AG08395 (cell line): ENCODE measurements at places on chromosomes 12 and 14.

DNA sequence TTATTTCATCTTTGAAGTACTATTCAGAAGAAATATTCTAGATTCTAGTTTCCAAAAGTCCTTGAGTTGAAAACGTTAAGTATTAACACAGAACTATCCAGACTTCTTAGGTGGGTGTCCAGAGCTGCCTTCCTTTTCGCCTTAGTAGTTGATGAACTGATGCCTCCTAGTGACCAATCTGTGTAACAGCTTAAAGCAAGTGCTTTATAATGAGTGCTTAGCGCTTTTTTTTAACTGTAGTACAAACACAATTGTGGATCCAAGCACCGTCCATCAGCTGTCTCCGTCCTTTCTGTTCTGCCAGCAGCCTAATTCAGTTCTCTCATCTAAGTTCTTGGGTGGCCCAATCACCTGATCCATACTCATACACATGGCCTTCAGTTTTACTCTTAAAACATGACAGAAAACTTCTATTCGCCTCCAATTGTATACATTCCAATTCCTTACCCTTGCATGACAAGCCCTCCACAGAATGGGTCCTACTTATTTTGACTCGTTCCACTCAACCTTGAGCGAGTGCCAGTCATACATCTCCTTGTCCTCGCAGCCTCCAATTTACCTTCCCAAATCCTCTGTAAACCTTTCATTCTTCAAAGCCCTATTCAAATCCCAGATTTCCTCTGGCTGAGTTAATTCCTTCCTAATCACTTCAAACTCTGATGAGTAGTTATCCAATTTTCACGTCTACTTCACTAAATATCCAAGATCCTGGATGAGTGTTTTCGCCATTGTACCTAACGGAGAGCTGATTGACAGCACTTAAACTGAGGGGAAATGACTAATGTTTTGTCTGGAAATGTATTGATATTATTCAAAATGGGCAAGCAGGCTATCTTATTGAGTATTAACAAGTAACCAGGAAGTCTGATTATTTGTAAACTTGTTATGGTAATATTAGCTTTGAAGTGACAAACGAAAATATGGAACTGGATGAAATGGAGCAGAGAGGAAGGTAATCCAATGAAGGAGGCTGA lies 5.8 kb upstream of the PHLDA1 start:
- DNase-seq, result peak; percentile 65

DNA sequence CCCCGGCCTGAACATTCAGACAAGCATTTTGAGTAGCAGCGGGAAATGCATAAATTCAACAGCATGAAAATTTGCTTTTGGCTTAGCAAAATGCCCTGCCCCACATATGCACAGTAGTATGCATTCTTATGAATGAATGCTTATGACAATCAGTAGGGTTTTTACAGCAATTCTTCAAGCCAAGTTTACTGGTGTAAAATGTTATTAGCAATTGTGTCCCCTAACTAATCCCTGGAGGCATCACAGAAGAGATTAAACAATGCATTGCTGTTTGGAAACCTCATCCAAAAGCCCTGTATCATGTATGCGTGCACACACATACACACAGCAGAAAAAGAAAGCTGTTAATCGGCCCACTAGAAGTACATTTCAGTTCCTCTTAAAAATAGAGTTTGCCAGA lies 406.5 kb downstream of the LRIG3 start:
- no peak for DNase-seq

DNA sequence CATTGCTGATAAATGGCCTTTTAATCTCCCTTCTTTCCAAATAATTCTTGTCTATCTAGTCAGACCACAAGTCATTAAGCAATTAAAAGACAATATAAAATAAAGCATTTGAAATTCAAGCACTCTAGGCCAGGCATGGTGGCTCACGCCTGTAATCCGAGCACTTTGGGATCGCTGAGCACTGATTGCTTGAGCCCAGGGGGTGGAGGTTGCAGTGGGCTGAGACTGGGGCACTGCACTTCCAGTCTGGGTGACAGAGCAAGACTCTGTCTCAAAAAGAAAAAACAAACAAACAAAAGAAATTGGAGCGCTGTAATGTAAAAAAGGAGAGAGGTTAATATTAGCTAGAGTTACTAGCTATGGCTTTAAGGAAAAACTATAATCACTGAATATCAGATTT lies 30.5 kb upstream of the CSRP2 start:
- DNase-seq, result no peak

- DNase-seq, result peak; percentile 16
Observed at GRCh38 chr12:124233846-124234640, 60.9 kb upstream of the RFLNA start.

DNA sequence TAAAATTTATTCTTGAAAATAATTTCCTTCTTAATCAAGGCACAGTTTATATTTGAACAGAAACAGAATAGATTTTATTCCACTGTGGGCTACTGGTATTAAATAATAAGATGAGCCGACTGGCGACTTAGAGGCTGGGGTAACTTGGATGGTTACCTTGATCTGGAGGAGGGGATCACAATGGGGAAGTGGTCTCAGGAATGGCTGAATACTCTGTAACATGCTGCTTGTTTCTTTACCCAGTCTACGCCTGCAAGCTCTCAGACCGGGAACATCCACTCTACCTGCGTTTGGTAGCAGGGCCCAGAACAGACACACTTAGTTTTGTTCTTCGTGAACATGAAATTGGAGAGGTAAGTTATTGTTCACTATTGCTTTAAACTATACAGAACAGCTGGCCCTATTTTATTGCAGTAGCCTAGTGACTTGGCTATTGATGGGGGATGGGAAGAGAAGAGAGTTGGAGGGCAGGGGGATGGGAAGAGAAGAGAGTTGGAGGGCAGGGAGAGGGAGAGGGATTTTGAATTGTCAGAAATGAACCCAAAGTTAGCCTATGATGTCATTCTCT lies 67.9 kb downstream of the GNS start:
- DNase-seq, result no peak

GRCh38 chr12:53766881-53767280 lies 15.1 kb upstream of the CISTR start:
- DNase-seq, result peak; percentile 41

DNA sequence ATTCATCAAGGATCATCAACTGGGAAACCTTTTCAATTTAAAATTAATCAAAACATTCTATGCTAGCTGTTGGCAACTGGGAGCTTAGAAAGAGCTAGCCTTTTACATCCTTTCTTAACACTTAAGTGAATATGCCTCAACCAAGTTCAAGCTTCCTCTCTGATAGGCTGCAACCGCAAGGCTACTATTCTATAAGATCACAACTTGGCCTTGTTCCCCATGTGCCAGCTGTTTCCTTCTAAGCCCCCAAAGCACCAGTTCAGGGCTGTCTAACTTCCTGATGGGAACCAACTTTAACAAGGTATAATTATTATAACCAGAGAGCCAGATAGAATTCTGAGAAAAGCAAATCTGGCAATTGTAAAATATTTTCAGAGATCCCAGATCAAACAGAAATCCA lies 37.0 kb downstream of the KCNC2 start:
- DNase-seq, result no peak

DNA sequence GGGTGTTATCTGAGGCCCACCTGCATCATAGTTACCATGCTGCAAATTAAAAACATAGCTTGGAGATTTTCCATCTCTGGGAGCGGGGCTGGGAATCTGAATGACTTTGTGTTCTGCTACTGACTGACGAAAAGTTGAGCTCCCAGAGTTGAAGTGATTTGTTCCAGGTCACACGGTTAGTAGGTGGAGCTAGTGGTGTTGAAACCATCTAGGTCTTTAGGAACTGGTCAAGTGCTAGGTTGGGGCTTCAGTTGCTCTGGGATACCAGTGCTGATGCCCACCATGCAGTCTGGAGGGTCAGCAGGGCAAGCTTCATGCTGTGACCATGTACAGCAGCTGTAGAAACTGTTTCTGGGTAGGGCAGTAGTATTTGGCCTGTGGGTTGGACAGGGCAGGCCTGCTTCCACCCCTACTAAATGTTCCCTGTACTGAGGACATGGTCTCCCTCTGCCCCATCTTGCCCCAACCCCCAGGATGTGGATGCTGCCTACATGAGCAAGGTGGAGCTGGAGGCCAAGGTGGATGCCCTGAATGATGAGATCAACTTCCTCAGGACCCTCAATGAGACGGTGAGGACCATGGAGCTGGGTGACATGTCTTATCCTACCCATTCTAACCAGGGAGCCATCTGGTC lies 5.3 kb downstream of the KRT7 start:
- no peak for DNase-seq

GRCh38 chr12:52720365-52720886 lies 17.1 kb upstream of the KRT77 start:
- no peak for DNase-seq

DNA sequence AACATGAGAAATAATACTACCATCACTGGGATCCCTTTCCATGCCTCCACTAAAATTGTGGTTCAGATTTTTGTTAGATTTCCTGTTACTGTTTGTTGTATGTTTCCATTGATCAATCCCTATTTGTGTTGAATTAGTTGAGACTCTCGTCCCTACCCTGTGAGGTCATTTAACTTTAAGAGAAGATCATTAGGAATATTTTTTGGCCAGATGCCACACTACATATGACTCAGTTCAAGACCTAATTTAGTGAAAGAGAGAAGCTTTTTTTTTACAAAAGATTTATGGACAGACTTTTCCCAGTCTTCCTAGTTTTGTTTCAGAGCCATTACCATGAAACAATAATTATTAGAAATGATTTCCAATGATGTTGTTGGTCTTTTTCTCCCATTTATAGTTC lies 35.5 kb downstream of the CPSF6 start:
- DNase-seq, result no peak

DNA sequence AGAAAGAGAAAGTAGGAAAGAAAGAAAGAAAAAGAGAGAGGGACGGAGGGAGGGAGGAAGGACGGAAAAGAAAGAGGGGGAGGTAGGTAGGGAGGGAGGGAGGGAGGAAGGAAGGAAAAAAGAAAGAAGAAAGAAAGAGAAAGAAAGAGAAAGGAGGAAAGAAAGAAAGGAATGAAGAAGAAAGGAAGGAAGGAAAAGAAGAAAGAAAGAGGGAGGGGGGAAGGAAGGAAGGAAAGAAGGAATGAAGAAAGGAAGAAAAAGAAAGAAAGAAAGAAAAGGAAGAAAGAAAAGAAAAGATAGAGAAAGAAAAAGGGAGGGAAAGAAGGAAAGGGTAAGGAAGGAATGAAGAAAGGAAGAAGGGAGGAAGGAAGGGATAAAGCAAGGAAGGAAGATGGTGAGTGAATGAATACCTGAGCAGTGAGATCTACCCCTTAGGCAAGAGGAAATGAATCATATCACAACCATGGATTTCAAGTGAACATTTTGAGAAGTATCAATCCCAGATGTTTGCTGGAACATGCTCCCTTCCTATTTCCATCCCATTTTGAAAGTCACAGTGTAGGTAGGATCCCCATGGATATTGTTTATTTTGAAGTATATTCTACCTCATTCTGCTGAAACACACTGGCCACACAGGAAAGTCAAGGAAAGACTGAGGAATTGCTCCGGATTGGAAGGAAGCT lies 639.4 kb upstream of the TBX3 start:
- DNase-seq, result peak; percentile 63

DNA sequence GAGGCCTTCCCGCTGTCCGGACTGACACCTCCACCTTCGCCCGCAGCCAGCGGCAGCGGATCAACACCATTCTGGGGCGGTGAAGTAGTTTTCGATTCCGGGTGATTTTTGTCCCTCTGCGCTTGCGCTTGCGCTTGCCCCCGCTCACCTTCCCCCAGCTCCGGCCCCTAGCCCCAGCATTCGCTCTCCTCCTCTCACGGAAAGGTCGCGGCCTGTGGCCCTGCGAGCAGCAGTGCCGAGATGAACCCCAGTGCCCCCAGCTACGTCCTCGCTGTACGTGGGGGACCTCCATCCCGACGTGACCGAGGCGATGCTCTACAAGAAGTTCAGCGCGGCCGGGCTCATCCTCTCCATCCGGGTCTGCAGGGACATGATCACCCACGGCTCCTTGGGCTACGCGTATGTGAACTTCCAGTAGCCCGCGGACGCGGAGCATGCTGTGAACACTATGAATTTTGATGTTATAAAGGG lies 22.7 kb upstream of the SRGAP1 start:
- no peak for DNase-seq

DNA sequence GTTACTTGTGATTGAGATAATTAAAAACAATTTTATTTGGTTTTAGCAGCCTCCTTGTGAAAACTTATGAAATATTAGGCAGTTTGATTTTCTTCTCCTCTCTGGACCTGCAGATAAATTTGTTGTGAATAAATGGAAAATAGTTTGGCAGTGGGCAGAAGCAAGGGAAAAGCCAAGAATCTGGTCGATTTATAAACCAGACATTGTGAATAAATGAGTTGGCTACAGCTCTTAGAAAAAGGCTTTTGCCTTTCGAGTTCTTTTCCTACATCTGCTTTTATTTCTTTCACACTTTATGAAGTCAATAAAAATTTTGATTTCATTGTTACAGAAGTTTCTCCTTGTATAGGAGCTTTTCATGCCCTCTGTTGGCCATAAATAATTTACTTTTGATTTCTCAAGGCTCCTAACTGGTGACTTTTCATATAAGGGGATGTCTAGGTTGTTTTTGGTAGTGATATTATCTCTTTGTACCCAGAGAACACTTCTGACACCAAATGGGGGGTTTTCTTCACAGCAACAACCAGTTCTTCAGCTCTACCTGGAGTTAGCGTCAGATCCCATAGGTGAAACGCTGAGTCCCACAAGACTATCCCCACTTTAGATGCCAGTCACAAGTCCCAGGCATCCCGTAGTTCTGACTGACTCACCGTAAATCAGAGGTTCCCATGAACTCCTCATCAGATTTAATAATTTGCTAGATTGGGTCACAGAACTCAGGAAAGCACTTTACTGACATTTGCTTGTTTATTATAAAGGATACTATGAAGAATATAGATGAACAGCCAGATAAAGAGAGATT lies 136.5 kb upstream of the DNM1L start:
- DNase-seq, result no peak

DNA sequence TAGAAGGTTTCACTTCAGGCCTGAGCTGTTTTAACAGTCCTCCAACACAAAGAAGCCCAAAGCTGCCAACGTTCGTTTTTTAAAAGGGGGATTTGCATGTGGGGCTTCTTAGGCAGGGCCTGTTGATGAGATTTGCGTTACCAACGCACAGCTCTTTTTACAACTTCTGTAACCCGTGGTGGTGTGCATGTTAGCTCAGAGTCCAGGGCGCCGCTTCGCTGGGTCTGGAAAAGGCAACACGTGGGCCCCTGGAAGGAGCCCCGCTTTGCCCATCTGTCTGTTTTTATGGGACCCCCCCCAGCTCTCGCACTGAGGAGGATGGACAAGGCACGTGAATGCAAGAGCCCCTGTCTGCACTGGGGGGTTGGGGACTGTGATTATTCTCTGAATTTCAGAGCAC lies 84.0 kb downstream of the ESR2 start:
- no peak for DNase-seq

DNA sequence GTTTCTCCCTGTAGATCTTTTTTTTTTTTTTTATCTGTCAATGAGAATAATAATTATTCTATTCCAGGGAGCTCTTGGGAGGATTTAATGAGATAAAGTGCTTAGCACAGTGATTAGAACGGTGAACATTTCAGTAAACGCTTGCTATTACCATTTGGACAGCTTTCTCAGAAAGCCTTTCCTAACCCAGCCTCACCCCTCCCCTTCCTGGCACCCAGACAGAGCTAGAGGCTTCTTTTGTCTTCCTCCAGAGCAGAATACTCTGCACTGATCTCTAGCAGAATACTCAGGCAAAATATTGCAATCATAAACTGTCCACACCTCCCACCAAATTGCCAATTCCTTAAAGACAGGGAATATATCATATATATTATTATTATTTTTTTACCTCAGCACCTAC lies 66.6 kb downstream of the ERGIC2 start:
- DNase-seq, result no peak
